ENCODE measurements at places on chromosomes 11 and 22.

DNA sequence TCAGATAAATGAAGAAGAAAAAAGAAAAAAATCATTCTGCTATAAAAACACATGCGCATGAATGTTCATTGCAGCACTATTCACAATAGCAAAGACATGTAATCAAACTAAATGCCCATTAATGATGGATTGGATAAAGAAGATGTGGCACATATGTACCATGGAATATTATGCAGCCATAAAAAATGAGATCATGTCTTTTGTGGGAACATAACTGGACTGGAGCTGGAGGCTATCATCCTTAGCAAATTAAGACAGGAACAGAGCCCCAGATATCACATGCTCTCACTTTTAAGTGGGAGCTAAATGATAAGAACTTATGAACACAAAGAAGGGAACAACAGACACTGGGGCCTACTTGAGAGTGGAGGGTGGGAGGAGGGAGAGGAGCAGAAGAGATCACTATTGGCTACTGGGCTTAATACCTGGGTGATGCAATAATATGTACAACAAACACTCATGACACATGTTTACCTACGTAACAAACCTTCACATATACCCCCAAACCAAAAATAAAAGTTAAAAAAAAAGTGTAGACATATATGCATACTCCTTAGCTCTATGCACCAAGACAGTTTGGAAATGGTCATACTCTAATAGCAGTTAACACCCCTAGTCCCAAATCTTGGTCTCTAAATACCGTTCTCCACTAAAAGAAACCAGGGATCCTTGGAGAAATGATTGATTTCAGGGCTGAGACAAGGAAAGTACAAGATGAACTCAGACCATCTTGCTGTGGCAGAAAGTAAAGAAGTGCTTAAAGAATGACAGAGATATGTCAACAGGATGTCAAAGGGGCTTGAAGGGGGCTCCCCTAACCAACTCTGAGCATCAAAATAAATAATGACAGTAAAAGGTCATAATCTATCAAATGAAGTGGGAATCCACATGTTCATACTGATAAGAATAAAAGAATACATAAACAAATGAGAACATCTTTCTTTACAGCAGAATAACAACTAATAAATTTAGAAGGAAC is 17.1 kb upstream of the DDX6 start:
- no peak for DNase-seq

DNA sequence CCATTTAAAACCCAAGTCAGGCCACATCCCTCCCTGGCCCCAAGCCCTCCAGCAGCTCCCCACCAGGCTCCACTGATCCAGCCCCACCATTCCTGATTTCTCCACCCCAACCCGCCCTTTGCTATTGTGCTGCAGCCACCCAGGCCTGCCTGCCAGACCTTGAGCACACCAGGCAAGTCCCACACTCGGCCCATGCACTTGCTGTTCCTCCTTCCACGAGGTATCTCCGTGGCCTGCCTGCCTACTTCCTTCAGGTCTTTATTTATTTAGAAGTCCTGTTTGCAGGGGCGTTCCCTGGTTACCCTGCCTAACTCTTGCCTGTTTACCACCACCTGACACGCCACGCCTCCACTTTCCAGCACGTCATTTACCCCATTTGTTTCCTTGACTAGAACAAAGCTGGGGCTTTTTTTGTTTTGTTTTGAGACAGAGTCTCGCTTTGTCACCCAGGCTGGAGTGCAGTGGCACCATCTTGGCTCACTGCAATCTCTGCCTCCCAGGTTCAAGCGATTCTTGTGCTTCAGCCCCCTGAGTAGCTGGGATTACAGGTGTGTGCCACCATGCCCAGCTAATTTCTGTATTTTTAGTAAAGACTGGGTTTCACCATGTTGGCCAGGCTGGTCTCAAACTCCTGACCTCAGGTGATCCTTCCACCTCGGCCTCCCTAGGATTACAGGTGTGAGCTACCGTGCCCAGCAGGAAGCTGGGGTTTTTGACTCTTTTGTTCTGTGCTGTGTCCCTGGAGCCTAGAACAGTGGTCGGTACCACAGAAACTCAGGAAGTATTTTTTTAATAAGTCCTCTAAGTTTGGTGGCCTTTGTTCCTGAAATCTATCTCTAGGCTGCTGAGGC is 6.7 kb downstream of the CENPM start:
- DNase-seq, result peak; percentile 51

- no peak for DNase-seq
These were observed 40.4 kb downstream of the SMIM38 start for GRCh38 chr11:69195824-69196782.

GRCh38 chr11:49424136-49424535 is 215.7 kb upstream of the FOLH1 start:
- no peak for DNase-seq

DNA sequence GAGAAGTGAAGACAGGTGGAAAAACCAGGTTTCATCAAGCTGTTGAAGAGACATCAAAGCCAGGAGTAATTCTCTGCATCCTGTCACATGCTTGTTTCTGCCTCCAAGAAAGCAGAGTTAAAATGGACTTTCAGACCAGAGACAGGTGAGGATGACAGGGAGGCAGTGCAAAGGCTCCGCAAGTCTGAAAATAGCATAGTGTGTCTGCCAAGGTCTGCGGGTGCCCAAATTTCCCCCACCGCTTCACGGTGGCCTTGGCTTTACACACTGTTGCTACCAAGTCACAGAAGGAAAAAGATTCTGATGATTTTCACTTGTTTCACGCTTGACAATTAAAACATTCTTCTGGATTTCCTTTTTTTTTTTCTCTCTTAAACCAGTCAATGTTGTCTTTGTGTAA is 44.2 kb downstream of the SNX19 start:
- no peak for DNase-seq

DNA sequence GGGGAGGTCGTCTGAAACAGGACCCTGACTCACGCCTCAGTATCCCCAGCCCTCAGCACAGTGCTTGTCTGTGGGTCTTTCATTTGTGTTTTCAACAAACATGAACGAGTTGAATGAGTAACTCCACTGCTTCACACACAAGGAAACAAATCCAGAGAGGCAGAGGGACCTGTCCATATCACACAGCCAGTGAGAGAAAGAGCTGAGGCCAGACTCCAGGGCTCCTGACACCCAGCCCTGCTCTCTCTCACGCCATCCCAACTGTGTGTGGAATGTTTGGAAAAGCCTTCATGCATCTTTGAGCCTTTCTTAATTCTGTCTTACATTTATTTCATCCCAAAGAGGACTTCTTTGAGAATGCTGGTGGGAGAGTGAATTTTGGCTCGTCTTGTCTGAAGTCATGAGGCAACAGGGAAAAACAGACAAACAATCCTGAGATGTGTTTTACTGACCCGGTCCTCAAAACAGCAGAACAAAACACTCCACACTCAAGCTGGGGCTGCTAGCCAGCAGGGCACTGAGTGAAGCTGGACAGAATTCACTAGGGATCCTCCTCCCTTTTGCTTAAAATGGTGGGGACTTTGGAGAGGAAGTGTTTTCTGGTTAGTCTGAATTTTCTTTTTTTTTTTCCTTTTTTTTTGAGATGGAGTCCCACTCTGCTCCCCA is 19.7 kb upstream of the ALG8 start:
- DNase-seq, result no peak

DNA sequence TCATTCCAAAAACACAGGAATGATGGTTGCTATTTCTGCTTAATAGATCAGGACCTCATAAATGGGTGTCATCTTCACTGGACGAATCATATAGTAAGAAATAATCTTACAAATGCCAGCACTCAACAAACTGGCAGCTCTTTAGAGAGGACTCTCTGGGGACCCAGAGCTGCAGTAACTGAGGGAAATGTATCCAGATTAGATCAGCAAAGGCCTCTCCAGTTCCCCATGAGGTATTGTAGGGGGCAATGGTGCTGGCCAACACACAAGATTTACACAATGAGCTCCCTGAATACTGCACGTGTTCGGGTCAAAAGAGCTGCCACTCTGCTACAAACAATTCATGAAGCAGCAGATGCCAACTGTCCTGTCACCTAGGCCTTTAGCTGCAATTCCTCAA is 110.2 kb downstream of the RBFOX2 start:
- DNase-seq, result no peak

DNA sequence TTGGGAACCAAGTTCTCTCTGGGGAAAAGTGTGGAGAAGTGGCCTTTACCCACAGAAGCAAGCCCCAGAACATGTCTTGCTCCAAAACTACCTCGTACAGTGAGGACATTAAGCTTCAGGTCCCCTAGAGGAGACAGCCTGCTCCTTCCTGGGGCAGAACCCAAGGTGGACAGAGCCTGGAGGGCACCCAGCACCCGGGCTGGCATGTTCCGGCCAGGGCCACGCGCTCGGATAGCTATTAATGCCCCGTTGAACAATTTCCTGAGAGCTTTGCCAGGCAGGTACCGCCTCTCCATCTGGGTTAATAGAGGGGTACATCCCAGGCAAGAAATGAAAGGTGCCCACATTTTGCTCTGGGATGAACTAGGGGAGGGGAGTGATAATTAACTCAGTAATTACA is 169.0 kb upstream of the GRK3 start:
- no peak for DNase-seq

- no peak for DNase-seq
These were observed 162.7 kb downstream of the MAML2 start for GRCh38 chr11:96180341-96180740.

GRCh38 chr11:98871690-98872089 is 149.1 kb upstream of the CNTN5 start:
- no peak for DNase-seq

GRCh38 chr22:37014835-37015586 is 4.2 kb downstream of the TST start:
- DNase-seq, result no peak

- DNase-seq, result no peak
These were observed 31.6 kb upstream of the HMOX1 start for GRCh38 chr22:35349368-35349703.

Measured in stimulated activated CD8-positive, alpha-beta memory T cell treated with anti-CD3 and anti-CD28 coated beads, Interleukin-15, amount 100 ng/mL, for 24 hours (primary cell).